ENCODE measurements at places on chromosomes 12 and 14.

GRCh38 chr12:23133471-23133870 is 508.5 kb downstream of the ETNK1 start:
- DNase-seq, result no peak

- DNase-seq, result no peak
Observed at GRCh38 chr14:91215381-91215780, 29.1 kb downstream of the GPR68 start.

GRCh38 chr14:88029500-88029899 is 24.6 kb downstream of the GPR65 start:
- no peak for DNase-seq

- no peak for DNase-seq
Observed at GRCh38 chr14:93772263-93772662, 16.0 kb downstream of the PRIMA1 start.

- peak; percentile 62 for DNase-seq
Observed at GRCh38 chr14:89750281-89750755, 204.2 kb downstream of the EFCAB11 start.

GRCh38 chr12:89863968-89864367 is 155.3 kb upstream of the ATP2B1 start:
- peak; percentile 42 for DNase-seq

GRCh38 chr14:49895480-49895879 is 2.6 kb downstream of the ARF6 start:
- DNase-seq, result no peak

- DNase-seq, result peak; percentile 99
Observed at GRCh38 chr12:29743801-29744200, 39.9 kb downstream of the TMTC1 start.

DNA sequence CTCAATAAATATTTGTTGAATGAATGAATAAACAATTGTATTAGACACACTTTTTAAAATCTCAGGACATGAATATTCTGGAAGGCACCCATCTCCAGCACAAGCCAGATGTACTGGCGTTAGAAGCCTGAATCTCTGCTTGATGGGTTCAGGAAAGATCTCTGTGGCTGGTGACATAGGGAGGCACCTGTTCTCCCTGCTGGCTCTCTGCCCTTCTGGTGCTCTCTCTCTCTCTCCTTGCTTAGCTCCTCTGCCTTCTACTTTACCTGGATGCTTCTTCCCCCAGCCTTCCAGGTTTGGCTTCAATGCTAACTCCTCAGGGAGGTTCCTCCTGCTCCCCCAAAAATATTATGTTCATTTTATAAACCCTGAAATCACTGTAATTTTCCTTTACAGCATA is 1.5 kb downstream of the CYP46A1 start:
- DNase-seq, result no peak

DNA sequence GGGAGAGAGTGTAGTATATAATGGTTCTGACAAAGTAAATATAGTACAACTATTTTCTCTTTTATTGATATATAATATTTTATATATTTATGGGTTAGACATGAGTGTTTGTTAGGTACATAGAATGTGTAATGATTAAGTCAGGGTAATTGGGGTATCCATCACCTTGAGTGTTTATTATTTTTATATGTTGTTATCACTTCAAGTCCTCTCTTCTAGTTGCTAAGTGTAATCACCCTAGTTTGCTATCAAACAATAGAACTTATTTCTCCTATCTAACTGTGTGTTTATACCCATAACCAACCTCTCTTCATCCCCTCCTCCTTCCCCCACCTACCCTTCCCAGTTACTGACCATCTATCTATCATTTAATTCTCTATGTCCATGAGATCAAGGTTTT is 64.2 kb downstream of the BRMS1L start:
- no peak for DNase-seq

GRCh38 chr12:57236925-57237595 is 7.5 kb downstream of the SHMT2 start:
- DNase-seq, result no peak

DNA sequence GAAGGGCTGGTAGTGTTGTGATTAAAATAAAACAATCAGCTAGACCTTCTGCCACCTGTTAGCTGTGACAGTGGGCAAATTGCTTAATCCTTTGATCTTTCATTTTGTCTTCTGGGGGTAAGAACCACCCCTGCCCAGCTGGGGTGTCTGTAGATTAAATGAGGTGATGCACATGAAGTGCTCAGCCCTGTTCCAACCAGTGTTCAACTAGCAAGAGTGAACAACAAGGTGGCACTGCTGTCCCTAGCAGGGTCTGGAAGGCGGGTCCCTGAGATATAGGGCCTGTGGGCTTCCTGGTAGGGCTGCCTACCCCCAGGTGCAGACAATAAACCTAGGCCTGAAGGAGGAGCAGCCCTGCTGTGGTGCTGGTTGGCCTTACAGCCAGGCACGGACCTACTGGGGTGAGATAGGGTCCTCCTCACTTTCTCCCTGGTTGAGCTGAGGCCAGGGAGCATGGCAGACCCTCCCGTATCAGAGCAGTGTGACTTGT is 60.6 kb downstream of the ARL6IP4 start:
- DNase-seq, result no peak

All from fibroblast of gingiva (primary cell).